CMK (cell line): ENCODE measurements at places on chromosomes 5 and 9.

DNA sequence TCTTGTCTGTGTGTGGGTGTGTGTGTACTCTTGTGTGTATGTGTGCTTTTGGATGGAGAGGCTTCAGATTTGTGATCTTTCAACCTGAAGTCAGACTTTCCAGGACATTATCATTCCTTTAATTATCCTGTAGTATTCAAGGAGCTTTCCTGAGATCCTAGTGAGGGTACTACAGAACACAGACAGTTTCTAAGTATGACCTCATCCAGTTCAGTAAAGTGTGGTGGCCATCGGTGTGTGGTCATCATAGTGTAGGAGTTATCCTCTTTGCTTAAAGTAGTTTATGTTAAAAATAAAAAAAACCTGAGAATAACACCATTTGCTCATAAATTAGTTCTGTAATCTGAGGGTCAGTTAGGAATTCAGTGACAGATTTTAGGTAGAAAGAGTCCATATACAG is 478.0 kb upstream of the ACTBL2 start:
- DNase-seq: no peak

- DNase-seq: no peak
These were observed 33.5 kb upstream of the PIK3R1 start for GRCh38 chr5:68182094-68182493.

- DNase-seq: no peak
These were observed 167.7 kb upstream of the MPDZ start for GRCh38 chr9:13446938-13447842.

DNA sequence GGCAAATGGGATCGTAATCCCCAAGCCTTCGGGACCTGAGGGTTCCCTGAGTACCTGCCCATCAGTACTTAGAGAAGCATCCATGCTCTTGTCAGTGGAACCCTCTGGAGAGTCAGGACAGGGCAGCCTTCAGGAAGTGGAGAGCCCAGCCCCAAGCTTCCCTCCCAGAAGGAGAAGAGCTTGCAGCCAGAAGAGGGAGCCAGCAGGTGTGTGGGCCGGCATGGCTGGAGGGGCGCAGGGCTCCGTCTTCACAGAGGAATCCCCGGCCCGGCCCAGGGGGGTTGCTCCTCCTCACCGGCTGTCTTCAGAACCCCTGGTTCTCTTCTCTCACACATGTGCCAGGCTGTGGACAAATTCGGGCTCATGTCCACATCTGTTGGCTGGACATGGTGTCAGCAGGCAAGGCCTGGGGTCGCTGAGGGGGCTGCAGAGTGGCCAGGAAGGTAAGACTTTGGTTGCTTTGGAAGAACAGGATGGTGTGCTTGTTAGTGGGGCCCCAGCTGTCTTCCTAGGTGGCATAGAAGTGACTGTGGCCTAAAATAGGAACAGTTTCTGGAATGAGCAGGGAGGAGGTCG is 58.9 kb upstream of the RXRA start:
- no peak for DNase-seq
